ENCODE measurements at places on chromosomes 5 and 9.

GRCh38 chr5:96200641-96201040 is 232.4 kb downstream of the PCSK1 start:
- DNase-seq, result no peak

DNA sequence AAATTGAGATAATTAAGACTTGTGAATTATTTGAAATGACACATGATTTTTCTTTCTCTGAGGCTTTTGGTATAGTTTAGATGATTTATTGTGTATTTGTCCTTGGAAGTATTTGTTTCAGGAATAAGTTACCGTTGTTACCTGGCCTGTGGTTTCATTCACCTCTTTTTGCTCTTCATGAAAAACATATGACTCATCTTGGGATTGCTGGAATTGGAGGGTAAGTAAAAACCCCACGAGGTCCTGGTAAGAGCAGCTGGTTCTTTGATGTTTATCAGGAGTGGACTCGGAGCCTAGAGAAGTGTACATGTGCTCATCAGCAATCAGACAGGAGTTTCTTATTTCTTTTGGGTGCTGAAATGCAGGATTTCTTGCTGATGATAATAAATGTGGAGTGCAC is 275.3 kb downstream of the PSAT1 start:
- DNase-seq, result no peak

DNA sequence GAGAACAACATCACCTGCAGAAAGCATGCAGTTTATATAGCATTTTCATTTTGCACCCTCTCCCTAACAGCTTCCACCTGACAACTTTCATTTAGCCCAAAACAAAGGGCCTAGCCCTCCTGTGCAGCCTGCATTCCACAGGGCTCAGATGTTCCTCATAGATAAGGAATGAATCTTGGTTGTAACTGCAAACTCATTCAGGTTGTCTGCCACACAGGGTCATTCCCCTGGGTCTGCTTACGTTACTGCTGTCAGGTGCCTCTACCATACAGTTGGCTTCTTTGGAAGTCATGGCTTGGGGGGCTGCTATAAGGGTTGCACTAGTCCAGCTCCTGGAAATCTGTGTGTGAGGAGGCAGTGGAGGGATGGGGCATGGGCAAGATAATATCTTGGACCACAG is 2.7 kb upstream of the DCP2 start:
- no peak for DNase-seq

DNA sequence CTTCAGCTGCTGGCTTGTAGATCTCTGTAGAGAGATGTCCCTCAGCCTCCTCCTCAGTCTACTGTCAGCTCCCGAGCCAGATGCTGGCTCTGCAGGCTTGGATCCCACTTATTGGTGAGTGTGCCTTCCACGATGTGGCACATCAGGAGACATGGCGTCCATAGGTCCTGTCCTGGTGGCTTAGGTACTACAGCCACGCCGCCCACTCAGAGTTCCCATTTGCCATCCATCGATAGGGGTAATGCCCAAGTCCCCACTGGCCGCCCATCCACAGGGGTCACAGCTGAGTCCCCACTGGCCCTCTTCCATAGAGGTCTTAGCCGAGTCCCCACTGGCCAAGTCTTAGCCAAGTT is 17.3 kb downstream of the EXOC3 start:
- DNase-seq, result no peak

- DNase-seq, result no peak
These were observed 36.0 kb downstream of the DENND1A start for GRCh38 chr9:123893831-123894460.

DNA sequence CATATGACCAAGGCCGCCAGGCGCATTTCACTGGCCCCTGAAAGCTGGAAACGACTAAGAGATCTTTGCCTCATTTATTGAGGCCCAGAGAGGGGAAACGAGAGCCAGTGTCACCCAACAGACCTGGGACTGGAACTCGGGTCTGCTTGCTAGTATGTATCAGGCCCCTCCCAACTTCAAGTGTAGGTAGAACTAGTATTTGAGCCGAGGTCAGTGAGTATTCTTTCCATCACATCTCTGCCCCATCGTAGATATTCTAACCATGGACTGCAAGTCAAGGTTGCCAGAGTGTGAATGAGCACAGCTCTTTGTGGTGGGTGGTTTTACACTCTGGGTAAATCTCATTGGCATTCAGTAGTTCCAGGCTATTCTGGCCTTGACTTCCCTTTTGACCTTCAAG is 42.2 kb downstream of the GPR107 start:
- DNase-seq, result no peak

- no peak for DNase-seq
These were observed 3.6 kb upstream of the OTULINL start for GRCh38 chr5:14577971-14578370.

GRCh38 chr5:146208916-146209522 is 5.6 kb downstream of the RBM27 start:
- DNase-seq, result no peak

GRCh38 chr5:54761213-54761701 is 224.1 kb downstream of the ESM1 start:
- no peak for DNase-seq

GRCh38 chr5:156402387-156402921 is 75.5 kb downstream of the SGCD start:
- DNase-seq, result peak; percentile 74

- no peak for DNase-seq
These were observed 244.2 kb downstream of the EBF1 start for GRCh38 chr5:158855510-158855909.

DNA sequence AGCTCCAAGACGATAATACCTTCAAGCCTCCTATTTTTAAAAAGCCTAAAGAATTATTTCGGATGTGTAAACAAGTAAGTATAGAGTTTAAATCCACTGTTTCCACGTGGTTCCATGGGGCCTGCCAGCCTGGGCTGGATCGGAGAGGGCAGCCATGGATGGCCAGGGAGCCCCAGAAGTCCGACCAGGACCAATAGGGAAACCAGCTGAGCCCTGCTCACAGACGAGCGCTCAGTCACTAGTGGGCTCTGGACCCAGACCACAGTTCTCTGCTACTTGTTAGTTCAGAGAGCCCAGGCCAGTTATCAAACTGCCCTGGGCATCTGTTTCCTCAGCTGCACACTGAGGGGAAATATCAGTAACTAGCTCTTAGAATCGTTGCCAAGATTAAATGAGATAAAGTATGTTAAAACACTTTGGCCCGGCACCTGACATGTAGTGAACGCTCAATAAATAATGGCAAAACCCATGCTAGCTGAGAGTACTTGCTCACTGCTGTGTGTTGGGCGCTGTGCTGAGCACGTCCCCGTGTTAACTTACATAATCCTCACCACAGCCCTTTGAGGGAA is 124.8 kb downstream of the RGS3 start:
- no peak for DNase-seq

DNA sequence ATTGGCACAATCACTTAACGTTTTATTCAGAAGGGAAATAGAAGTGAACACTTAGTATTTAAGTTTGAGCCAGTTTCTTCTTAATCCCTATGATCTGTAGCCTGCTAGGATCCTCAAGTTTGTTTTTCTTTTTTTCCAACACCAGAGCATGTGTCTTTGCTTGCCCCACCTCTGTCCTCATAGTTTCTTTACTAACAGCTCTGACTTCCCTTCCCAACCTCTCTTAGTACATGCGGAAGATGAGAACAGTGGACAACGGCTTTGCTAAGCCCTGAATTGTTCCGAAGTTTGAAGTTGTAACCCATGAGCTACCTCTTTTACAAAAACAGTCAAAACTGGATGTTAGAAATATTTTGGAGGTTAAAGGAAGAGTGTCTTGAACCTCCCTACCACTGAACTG is 61.7 kb upstream of the TAF11L2 start:
- DNase-seq, result no peak

DNA sequence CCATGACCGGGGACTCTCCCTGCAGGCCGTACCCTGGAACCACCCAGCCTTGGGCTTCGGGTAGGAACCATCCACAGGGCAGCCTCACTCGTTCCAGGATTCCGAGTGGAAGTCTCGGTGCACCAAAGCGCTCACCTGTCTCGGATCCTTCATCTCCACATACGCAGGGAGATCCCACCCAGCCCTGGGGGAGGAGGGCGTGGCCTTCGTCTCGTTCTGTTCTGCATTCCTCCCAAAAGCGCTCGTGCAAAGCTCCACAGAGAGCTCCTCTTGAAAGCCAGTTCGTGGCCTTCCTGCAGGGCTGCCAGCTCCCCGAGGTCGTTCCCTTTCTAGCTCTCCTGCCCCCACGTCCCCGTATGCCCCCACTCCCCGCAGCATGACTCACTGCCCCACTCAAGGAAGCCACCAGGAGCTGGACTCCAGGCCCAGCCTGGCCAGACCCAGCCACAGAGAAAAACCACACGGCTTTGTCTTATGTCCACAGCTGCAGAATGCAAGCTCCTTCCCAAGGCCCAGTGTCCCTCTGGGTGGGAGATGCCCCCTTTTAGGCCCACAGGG is 65.0 kb upstream of the SARDH start:
- no peak for DNase-seq

DNA sequence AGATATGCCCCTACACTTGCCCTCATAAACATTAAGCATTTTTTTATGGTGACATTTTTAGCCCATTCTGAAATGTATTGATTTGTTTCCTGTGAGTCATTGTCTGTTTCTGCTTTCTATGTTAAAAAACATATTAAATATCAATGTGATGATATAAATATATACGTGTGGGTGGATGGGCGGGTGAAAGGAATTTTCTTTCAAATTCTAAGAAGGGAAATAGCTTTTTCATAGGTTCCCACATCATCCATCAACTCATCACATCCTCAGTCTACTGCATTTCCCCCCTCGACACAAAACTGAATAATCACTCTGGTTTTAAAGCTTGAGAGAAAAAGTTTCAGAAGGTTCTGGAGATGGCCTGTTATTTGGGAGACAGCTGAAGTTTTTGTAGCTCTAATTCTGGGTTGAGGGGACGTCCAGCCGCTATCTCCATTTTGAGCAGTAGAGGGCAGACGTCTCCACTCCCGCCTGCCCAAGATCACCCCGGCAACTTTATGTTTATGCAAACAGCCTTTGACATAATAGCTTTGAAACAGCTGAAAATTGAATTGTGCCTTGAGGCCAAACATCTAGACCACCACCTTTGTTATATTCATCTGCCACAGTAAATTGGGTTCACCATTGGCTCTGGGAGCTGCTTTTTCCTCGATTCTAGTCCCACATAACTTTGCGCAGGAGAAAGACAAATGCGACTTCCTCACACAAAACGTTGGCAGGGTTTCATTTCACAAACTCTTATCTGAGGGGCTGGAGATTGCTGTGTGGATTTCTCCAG is 216.2 kb upstream of the CLINT1 start:
- DNase-seq, result peak; percentile 52

DNA sequence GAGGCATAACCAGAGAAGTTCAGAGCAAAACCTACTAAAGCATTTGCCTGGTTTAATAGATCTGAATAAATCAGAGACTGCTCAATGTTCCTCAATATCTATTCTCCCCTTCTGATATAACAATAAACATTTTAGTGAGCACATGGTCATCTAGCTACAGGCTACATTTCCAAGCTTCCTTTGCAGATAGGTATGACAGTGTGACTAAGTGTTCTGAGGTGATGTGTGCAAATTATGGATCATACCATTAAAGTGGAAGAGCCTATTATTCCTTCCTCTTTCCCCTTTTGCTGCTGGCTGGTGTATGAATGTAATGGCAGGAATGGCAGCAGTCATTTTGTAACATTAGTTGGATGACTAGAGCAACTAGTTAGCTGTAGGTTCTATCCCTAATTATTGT is 285.8 kb upstream of the RASA1 start:
- DNase-seq, result no peak

DNA sequence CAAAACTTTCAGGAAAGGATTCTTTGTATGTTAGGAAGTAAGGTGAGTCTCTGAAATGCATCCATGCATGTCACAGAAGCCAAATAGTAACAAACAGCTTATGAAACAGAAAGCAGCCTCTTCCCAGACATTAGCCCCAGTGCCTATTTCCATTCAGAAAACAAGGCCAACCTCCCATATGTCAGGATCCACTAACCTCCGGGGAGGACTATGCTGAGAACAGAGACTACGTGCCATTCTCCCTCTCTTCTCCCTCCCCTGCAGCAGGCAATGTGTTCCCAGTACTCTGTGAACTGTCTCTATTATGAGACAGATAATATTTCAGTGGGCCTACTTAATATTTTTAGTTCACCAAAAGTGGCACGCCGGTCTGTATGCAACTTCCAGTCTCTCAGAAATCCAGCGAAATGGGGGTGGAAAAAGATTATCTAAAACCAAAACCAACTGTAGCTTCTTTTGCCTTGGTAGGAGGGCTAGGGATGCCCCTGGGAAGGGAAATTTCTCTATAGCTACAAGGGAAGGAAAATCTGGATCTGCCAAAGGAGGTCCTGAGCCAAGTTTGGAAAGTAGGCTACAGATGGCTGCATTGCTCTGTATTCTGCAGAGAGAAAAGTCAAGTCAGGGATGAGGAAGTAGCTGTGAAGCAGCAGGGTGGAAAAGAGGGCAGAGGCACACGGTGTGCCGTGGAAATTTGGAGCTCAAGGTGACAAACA is 42.0 kb downstream of the VLDLR start:
- no peak for DNase-seq

DNA sequence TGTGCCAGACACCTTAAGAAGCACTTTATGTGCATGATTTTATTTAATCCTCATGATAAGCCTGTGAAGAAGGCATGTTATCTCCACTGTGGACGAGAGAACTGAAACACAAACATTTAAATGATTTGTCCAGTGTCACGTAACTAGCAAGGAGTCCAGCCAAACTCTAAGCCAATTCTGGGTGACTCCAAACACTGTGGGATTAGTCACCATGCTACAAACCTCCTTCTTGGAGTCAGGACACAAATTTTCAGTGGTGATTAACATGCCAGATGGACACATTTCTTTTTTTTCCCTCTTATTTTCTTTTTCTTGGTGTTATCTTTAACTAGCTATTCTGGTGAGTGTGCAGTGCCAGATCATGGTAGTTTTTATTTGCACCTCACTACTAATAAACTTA is 316.8 kb downstream of the NDUFS4 start:
- no peak for DNase-seq

- DNase-seq, result no peak
These were observed 6.8 kb upstream of the DENND4C start for GRCh38 chr9:19223724-19224123.

DNA sequence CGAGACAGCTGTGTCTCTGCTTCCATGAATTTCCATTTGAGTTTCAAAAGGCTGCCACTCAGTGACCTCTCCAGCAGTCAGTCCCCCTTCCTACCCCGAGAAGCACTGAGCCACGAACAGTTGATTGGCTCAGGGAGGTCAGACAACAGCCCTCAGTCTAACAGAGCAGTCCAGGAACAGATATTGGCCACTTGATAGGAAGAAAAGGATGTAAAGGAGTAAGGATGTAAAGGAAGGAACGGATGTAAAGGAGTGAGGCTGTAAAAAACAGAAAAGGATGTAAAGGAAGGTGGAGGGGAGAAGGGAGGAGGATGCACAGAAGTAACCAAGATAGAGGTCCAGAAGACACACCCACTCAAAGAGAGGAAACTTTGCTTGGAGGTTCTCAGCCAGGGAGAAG is 3.2 kb upstream of the NR4A3 start:
- DNase-seq, result no peak

DNA sequence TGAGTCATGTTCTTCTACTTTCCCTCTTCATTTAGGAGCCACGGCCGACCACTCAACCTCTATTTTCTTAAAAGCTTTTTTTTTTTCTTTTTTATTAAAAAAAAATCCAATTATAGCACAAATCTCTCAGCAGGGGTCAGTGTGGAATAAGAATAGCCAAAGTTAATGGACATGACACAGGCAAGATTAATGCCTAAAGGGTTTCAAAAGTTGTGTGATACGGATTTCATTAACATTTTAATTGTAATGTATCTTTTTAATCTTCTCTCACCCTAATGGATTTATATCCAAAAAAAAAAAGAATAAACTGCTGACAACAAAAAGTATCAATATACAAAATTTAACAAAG is 5.4 kb downstream of the NACC2 start:
- no peak for DNase-seq

All from GM10248 (cell line).